Inflammatory macrophage treated with lipopolysaccharide for 4 hours (primary cell): ENCODE measurements at places on chromosomes 3 and 15.

GRCh38 chr3:176587089-176587488 lies 610.2 kb downstream of the TBL1XR1 start:
- DNase-seq, result no peak

DNA sequence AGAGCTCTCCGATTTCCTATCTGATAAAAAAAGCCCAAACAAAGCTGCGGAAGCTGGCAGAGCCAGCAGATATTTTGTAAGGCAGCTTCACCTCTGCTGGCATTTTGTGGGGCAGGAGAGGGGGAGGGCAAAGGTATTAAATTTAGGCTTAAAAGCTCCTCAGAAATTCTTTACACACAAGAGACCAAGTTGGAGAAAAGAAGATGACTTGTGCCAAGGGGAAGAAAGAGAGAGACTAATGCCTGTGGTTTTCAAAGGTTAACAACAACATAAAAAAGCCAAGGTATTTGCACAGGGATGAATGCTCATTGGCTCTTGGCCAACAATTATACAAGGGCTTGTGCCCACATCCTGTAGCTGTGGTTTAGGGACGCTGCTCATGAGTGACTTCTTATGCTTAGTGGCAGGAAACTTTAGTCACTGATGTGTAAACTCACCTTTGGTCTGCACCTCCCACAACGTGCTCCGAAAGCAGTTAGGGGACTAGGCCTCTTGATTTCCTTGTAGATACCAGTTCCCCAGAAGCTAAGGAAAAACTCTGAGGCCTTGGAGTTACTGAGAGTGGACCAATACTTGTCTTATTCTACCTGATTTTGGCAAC lies 152.9 kb downstream of the TPRG1 start:
- DNase-seq, result no peak

DNA sequence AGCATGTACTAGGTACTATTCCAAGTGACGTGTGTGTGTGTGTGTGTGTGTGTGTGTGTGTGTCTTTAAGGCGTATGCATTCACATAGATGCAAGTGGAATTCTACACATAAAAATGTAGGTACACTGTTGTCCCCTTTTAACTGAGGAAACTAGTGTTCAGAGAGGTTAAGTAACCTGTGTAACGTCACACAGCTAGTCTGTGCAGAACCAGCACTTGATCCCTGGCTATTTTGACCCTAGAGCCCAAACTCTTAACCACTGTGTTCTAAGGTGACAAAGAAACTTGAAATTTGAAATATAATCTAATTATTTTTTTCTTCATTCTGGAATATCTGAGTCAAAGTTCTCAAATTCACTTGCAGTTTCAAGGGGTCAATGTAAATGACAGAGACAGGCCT lies 73.8 kb downstream of the TAFA4 start:
- no peak for DNase-seq

GRCh38 chr3:38805004-38805403 lies 11.0 kb downstream of the SCN10A start:
- DNase-seq, result no peak

- no peak for DNase-seq
Measured at GRCh38 chr15:72801590-72802325, 18.2 kb upstream of the ADPGK start.

DNA sequence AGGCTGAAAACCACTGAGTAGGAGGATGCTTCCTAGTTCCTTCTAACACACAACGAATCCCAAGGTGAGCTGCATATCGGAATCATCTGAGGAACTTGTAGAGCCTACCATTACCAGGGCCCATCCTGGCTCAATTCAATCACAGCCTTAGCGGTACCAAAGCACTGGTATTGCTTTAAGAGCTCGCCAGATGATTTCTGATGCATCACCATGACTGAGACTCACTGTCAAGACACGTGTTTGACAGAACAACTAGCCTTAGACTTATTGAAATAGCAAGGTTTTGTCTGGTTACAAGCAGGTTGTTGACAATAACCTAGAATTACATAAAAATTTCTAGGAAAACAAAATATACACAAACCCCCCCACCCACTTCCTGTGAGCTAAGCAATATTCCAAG lies 68.5 kb downstream of the CBLB start:
- no peak for DNase-seq

- no peak for DNase-seq
Measured at GRCh38 chr3:70849911-70850699, 537.7 kb upstream of the MDFIC2 start.

DNA sequence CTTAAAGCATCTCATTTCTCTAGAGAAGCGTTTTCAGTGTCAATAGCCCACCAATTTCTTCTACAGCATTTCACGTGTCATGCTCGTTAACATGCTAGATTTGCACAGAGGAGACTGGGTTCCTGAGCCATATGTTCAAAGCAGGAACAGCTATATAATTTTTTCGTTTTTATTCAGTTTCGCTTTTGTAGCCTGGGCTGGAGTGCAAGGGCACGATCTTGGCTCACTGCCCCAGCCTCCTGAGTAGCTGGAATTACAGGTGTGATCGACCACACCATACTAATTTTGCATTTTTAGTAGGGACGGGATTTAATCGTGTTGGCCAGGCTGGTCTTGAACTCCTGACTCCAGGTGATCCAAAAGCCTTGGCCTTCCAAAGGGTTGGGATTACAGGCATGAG lies 6.6 kb upstream of the SLMAP start:
- no peak for DNase-seq

GRCh38 chr3:85864896-85865295 lies 906.1 kb downstream of the CADM2 start:
- DNase-seq, result no peak

DNA sequence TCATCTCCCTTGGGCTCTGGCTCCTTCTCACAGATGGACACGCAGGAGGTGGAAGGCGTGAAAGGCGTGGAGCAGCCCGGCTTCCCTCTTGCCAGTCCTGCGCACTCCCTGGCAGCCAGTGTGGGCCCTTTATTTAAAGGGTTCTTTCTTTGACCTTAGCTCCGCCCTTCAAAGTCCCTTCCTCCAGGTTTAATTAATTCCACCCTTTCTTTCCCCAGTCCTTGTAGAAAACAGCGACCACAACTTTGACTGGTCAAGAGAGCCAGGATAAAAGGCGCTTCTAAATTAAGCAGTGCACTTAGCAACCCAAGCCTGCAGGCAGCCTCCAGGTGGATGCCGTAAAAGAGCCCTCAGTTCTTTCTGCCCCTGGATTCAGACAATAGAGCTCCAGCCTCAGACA lies at the start of gene HDC:
Gene HDC, minus strand, starts transcription at position 107 of the 400 bp plus-strand sequence. Its CDS starts 103 bp downstream, at position 4.
- DNase-seq, result no peak
